Bladder microvascular endothelial cell (primary cell): ENCODE measurements at places on chromosomes 3 and 15. TPM values are rescaled to one million over a fixed set of nuclear protein-coding genes. Genes with fewer than 3 reads are reported as not detected.

The DNAJC19 gene
- total RNA-seq = 21.9 and 23.7 TPM in 2 replicates

The MYL3 gene
- not detected in 2 replicates for total RNA-seq

The CPLX3 gene
- not detected in 2 replicates for total RNA-seq

The STRC gene
- 0.06 TPM in 1 of 2 replicates, not detected in the other for total RNA-seq

The ALS2CL gene
- 9.9 and 18.5 TPM in 2 replicates for total RNA-seq
